ENCODE measurements at places on chromosomes 5 and 9. TPM values are rescaled to one million over a fixed set of nuclear protein-coding genes. Genes with fewer than 3 reads are reported as not detected.

Gene ZFP62
- polyA plus RNA-seq: 6.0 TPM

GRCh38 chr5:39219437-39219836 lies at the start of gene FYB1:
Gene FYB1, minus strand, starts transcription at chr5:39219563. Its CDS starts 16,603 bp downstream, at chr5:39202960.
- peak; percentile 49 for DNase-seq

Gene CCDC171
- 0.35 TPM for polyA plus RNA-seq

- no peak for DNase-seq
These were observed 12.2 kb upstream of the CARTPT start for GRCh38 chr5:71706906-71707305.

Gene EIF4E1B
- 0.62 TPM for polyA plus RNA-seq

DNA sequence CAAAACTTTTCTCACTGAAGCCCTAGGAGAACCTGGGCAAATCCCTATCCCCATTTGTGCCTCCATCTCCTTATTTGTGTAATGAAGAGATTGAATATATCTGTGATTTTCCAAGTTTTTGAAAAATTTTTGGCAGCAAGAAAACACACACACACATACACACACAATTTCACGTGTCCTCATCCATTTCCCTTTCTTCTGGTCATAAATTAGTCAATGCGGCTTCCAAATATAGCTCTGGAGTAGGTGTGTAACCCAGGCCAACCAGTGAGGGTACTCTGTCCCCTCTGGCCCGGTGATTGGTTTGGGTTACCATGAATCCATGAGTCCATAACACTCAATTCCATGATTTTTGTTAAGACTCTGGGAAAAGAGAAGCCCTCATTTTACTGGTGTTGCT lies 12.7 kb downstream of the CSF1R start:
- DNase-seq: no peak

DNA sequence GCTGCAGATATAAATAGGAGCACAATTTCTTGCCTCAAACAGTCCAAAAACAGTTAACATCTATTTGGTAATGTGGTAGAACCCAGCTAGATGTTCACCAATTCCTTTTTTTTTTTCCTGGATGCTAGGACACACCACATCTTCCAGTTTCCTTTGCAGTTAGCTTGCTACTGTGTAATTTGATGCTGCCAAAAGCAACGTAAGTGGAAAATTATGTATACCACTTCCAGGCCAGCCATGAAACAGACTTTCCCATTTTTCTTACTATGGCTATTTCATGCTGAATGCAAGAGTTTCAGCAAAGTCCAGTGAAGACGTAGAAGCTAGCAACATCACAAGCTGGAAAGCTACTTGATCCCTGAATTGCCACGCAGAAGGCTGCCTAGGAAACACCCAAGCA lies 667.2 kb downstream of the TLE1 start:
- no peak for DNase-seq

DNA sequence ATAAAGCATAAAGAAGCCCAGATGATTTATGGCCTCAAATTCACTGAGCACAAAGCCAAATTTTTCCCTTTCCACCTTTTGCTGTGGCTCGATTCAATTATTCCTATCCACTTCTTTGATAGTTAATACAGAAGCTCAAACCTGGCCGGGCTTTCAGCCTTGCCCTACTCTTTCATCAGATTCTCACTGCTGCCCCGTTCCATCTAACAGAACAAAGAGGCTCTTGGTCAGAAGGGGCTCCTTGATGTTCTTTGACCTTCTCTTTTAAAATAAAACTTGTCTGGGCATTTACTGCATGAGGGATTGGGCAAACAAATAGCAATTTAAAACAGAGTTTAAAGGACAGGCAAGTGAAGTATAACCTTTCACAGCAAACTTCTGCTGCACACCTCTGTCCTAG lies 9.8 kb downstream of the GRXCR2 start:
- DNase-seq: no peak

GRCh38 chr5:154677921-154678320 lies 77.3 kb upstream of the LARP1 start:
- DNase-seq: no peak

DNA sequence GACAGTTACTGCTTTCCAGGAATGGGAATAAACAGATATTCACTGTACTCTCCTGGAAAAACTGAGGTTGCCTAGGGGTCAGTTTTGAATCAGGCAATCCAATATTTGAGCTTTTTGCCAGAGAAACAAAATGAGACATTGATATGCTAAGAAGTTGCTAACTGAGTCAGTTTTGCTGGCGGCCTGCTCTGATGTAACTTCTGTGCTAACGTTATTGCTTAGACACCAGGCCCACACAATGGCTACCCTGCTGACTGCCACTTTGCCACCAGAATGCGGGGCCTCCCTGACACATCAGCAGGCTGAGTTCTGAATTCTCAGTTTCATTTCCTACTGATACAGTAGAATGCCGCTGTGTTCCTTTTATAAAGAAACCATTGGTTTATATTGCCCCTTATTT lies 18.2 kb upstream of the ZNF618 start:
- no peak for DNase-seq

Gene ANGPTL2
- 22.3 TPM for polyA plus RNA-seq

GRCh38 chr9:126623667-126624478 lies 10.1 kb downstream of the LMX1B start:
- DNase-seq: no peak

DNA sequence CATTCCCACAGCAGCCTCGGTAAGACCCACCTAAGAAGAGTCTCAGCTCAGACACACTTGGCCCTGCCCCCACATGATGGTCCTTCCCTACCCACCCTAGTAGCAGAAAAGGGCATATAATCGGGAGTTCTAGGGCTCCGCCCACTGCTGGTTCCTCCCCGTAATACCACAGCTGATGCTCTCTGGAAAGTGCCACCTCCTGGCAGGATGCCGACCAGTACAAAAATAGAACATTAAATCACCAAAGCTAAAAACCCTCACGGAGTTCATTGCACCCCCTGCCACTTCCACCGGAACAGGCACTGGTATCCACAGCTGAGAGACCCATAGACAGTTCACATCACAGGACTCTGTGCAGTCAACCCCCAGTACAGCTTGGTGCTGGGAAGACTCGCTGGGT lies 271.3 kb downstream of the KIAA0825 start:
- no peak for DNase-seq

Gene DOCK8
- 0.32 TPM for polyA plus RNA-seq

- no peak for DNase-seq
These were observed 74.4 kb downstream of the FGF18 start for GRCh38 chr5:171493646-171494393.

Gene TRIM36
- polyA plus RNA-seq: not detected

DNA sequence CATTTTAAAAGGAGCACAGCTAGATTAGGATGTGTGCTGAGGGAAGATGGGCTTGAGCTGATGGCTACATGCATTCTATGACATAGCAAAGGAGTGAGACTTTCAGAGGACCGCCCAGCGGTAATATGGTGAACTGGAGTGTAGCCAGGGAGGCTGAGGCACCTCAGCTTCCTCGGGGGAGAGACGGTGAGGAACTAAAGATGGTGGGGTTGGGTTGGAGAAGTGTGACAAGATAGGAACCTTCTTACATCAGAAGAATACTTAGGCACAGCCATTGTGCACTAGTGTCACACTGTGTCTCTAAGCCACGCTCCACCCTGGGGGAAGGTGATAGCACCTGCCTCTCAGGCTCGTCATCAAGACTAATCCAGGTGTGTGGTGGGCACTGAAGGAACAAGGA lies 118.0 kb upstream of the IRX2 start:
- DNase-seq: no peak

- DNase-seq: no peak
These were observed 3.5 kb downstream of the FBXW11 start for GRCh38 chr5:172002840-172003512.

All from psoas muscle (tissue), 8 donors.